ENCODE measurements at places on chromosomes 2 and 18.

GRCh38 chr2:144256996-144257707 is 262.8 kb downstream of the ZEB2 start:
- DNase-seq: no peak

- DNase-seq: no peak
Measured at GRCh38 chr18:78240101-78240500, 739.5 kb upstream of the SALL3 start.

GRCh38 chr2:109447776-109448175 is 166.0 kb downstream of the SEPTIN10 start:
- no peak for DNase-seq

DNA sequence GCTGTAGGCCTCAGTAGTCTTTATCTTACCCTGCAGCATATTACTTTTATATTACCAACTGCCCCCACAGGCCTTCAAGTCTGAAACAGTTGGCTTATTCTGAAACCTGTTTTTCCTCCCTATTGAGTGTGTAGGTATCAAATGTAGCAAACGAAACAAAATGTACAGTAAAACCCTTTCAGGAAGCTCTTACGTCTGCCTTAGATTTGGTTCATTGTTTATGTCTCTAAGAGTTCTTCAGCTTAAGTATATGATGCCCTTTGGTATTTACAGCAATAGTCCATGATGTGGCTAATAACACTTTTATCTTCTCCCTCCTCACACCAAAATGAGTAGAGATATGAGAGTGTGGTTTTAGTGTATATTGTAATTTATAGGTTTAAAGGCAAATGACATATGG is 108.8 kb downstream of the DOCK10 start:
- DNase-seq: no peak

DNA sequence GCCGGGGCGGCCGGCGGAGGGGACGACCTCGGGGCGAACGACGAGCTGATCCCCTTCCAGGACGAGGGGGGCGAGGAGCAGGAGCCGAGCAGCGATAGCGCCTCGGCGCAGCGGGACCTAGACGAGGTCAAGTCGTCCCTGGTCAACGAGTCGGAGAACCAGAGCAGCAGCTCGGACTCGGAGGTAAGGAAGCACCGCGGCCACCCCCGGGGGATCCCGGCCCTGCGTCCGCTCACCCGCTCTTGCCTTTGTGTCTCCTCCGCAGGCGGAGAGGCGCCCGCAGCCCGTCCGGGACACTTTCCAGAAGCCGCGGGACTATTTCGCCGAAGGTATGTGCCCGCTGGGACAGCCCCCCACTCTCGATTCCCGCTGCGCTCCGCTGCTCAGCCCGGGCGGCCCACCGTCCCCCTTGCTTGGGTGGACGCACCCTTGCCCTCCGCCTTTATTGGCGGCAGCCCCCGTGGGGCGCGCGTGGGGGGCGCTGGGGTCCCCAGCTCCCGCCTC is 611 bp downstream of the TCF7L1 start:
- DNase-seq: no peak
